ENCODE measurements at places on chromosomes 6 and 20.
A peak's percentile ranks its signal among the peaks of the same experiment; 100 is the strongest.

DNA sequence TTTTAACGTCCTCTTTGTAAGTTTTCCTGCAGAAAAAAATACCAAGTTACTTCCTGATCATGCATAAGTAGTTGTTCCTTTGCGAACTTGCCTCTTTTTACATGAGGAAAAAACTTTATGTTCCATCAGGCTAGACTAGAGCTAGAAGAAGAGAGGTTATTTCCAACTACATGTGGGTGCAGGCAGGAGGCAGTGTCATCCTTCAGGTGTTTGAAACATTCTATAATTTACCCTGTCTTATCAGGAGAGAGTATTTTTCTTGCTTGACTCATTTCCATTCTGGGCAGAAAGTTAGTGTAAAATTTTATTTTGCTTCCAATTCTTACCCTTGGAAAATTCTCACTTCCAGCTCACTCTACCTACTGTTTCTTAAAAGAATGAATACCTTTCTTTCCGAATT, 28.5 kb upstream of the EPHA7 start:
- no peak for DNase-seq

DNA sequence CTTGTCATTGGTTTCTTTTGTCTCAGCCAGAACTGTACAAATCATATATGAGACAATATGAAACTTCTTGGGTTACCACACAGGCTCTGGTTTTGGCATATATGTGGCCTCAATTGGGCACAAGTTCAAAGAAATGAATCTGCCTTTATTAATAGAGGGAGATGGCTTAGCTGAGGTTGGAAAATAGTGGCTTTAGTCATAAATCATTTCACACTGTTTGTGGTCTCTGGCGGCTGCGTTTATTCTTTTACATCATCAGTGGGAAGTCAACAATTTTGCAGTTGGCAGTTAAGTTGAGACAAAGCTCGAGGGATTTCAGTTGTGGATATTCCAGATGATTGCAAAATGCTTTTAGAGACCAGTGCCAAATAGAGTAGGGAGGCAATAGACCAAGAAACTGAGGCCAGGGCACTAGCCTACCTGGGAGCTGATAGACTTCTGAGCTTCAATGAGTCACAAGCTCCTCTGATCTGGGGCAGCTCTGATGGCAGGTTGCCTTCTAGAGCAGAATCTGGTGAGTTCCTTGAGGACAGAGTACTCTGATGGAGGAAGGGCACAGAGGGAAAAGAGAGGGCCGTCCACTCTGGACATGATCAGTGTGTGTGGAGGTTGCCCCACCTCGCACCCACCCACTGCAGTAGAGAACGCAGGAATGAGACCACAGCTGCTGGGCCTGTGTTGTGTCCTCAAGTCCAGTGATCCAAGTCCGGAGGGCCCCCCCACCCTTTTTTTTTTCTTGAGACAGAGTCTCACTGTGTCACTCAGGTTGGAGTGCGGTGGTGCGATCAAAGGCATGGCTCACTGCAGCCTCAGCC, 73.5 kb downstream of the ARMC2 start:
- no peak for DNase-seq

DNA sequence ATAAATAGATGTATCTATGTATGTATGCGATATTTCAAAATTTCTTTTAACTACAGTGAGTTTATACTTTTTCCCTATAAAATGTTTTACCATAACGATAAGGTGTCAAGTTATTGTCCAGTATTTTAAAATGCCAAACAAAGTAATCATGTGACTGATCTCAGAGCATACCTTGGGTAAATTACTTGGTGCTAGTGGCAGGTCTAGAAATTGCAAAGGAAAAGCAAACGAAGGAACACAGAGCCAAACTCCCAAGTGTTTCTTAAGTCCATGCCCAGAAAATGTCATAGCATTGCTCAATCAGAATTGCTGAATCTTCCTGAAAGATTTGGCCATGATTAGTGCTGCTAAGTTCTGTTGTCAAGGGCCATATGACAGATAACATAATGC, 77.5 kb downstream of the CAP2 start:
- no peak for DNase-seq

- no peak for DNase-seq
Observed at GRCh38 chr20:59587570-59587969, 16.8 kb upstream of the PHACTR3 start.

DNA sequence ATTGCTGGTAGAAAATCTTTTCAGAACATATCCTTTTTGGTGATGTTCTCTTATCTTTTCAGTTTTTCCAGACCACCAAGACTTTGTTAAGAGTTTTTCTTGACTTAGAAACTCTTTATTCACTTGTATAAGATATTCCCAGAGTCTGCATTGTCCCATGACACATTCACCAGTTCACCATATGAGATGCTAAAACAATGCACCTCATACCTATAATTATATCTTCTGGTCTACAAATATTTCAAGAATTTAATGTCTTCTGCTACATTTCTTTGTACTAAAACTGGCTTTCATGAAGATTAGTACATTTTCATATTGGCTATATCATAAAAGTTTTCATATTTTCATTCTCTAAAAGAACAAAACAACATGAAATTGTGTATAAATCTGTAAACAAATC, 111.3 kb downstream of the ADGRG6 start:
- no peak for DNase-seq

DNA sequence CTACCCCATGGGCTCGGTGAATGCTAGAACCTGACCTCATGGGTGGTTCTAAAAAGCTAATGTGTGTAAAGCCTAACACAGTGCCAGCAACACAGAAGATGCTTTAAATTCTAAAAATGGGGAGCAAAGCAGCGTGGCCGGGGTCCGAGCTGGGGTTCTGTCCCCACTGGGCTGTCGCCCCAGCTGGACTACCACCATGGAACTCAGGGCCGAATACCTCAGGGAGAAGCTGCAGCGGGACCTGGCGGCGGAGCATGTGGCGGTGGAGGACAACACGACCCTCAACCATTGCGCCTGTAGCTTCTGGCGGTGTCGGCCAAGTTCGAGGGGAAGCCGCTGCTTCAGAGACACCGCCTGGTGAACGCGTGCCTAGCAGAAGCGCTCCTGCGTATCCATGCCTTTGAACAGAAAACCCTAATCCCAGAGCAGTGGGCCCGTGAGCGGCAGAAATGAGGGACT, 8.4 kb downstream of the SOX4 start:
- DNase-seq, result no peak

- no peak for DNase-seq
Observed at GRCh38 chr20:8530022-8530421, 398.0 kb downstream of the PLCB1 start.

GRCh38 chr6:56695702-56696101, 53.0 kb upstream of the DST start:
- DNase-seq, result no peak

GRCh38 chr6:45924763-45925342, 90.8 kb downstream of the CLIC5 start:
- no peak for DNase-seq

- DNase-seq, result no peak
Observed at GRCh38 chr20:1423206-1423605, 30.4 kb upstream of the FKBP1A start.

GRCh38 chr6:37362101-37362828, 8.5 kb downstream of the RNF8 start:
- DNase-seq, result no peak

GRCh38 chr20:50248104-50248641, 57.5 kb downstream of the CEBPB start:
- DNase-seq, result no peak

GRCh38 chr20:35876033-35876320, 78.3 kb downstream of the SCAND1 start:
- DNase-seq, result no peak

DNA sequence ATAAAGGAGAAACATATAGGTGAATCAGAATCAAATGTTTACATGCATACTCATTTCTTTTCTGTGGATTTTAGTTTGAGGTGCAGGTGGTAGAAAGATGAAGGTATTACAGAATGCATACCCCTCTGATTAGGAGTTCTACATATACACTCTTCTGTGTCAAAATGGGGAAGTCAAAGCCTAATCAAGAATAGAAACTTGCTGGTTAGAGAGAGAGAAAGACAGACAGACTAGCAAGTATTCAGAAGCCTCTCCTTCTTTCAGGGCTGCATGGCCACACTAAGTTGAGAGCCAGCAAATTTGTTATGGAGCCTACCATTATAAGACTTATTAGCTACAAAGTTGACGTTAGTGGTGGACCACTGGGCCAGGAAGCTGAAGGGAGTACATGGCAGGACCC, 358.3 kb upstream of the EYS start:
- DNase-seq, result no peak

DNA sequence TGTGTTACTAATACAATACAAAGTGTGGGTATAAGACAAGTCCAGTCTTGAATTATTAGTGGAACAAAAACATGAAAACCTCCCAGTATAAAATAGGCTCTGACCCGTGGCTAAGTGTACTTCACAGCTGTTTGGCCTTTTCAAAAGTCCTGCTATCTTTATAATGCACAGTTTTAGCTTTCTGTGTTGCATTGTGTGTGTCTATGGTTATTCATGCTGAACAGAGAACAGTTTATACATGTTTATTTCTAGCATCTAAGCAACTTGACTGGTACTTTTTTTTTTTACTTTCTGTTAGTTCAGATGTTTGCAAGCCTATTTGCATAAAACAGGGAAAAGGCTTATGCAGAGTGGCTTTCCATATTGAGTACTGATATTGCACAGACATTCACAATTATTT, 119.2 kb upstream of the CCN2 start:
- DNase-seq, result no peak

- DNase-seq, result no peak
Observed at GRCh38 chr6:3871515-3871914, 22.3 kb downstream of the FAM50B start.

DNA sequence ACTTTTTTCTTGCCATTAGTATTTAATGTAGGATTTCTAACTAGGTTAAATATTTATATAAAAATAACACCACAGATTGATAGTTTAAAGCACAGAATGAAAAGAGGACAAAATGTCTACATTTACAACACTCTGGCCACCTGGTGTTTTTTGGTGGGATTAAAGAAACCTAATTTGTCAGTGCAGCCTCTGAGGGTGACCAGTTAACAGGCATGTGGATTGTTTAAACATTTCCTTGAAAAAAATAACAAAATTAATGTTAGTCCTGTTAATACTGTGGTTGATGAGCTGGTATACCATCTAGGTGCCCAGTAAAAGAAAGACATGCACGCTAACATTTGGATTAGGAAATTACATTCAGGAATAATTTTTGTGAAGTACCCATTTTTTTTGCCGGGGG, 8.8 kb downstream of the SLC9A8 start:
- no peak for DNase-seq

GRCh38 chr6:32118782-32119628, 9.0 kb downstream of the ATF6B start:
- DNase-seq, result peak; percentile 73

DNA sequence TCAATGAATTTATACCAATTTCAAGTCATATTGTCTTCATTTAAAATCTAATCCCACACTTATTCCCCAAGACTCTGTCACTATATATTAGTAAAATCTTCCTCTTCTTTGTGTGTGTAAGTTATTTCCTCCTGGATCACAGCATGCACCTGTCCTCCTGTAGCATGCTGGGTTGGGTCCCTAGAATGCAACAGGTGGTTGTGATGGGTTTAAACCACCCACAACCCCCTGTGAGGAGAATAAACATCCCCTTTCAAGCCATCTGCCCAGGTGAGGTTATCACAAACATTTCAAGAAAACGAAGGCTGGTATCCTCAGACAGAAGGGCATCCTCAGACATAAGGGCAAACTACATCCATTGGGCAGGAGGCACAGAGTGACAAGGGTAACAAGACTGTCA, 26.4 kb downstream of the DZANK1 start:
- no peak for DNase-seq

- no peak for DNase-seq
Observed at GRCh38 chr6:71979911-71980310, 93.6 kb downstream of the RIMS1 start.

- peak; percentile 6 for DNase-seq
Observed at GRCh38 chr6:114997813-114998292, 655.0 kb upstream of the HS3ST5 start.

DNA sequence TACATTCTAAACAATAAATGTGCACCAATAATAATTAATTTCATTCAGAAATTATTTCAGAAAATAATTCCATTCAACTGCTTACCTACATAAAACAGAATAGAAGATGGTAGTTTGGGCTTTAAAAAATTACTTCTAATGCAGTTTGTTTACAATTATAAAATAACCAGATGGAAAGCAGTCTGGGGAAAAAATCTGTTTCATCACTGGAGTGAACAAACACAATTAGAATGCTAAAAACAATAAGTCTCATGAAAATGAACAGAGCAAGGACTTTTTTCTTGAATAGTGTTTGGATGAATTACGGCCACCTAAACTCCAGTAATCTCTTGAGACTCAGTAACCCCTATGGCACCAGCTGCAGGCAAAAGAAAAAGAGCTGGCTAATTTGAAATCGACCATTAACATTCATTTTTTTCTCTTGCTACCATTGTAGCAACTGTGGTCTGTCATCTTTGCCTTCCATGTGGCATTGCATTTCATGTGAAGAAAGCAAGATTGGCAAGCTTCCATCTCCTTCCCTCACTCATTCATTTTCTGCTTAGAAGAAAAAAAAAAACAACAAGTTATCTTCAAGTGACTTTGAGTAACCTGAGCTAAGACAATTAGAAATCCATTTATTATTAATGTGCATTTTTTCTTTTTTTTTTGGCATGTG, 88.4 kb upstream of the CEP85L start:
- no peak for DNase-seq

DNA sequence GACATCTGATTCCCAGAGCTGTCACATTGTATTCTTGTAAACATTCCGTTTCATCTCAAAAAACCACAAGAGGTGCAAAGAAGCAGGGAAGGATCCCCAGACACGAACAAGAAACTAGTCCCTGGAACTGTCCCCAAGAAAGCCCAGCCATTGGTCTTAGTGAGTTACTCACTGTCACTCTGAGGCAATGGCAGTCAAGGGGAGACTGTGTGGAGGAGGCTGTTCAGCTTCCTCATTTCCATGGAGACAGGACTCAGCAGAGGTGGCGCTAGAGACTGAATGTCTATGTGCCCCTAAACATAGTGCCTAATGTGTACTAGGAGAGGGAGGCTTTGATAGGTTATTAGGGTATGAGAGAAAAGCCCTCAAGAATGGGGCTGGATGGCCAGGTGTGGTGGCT, 11.1 kb downstream of the ULBP1 start:
- no peak for DNase-seq
